ENCODE measurements at places on chromosomes 1 and 21.

DNA sequence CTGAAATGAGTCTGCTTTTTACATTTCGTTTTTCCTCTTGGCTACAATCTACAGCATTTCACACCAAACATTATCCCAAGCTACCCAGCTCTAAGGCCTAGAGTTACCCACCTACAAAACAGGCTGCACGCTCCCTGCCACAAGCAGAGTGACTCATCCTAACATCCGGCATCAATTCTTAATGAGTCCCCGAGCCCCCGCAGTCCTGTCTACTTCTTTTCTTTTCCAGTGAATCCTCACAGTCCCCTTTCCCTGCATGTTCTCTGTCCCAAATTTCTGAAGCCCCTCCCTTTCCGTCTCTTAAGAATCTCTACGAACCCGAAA, 650 bp downstream of the PCNX2 start:
- no peak for DNase-seq

- DNase-seq: no peak
Observed at GRCh38 chr1:25611843-25612242, 4.7 kb upstream of the MAN1C1 start.

- DNase-seq: no peak
Observed at GRCh38 chr1:67170751-67171573, 4.7 kb downstream of the IL23R start.

DNA sequence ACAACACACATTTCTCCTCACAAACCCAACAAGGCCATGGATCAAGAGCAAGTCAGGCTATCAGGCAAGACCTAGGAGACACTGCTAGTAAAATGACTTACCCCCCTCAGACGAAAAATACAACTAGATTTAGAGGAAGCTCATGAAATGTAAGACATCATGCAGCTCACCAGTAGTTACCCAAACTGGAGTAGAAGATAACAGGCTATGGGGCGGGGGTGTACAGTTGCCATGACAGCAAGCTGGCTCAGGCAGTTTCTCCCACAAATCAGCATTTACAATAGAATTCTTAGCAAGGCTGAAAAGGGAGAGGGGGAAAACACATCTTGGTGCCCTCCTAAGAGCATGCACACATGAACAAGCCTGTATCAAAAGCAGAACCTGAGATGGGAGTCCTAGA, 13.9 kb downstream of the TPM3 start:
- DNase-seq: no peak

GRCh38 chr1:247281001-247281574, 25.2 kb downstream of the VN1R5 start:
- DNase-seq: no peak

GRCh38 chr21:41584603-41585176, 76.7 kb upstream of the TMPRSS2 start:
- DNase-seq: no peak

DNA sequence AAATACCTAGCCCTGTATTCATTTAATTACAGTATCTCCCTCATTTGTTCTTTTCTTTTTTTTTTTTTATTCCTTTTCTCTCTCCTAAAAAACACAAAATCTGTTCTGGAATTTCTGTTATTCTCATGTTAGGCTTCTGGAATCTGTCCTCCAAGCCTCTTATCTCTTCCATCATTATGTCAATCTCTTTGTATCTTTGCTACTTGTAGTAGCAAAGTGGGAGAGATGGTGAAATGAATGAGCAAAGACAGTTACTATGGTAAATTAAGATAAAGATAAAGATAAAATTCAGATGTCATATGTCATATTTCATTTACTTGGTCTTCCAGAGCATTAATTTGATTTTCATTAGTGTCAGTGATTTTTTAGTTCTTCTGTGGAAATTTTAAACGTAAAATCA, 155.1 kb downstream of the FGGY start:
- no peak for DNase-seq

- DNase-seq: no peak
Observed at GRCh38 chr21:41962425-41962966, 8.7 kb upstream of the C2CD2 start.

DNA sequence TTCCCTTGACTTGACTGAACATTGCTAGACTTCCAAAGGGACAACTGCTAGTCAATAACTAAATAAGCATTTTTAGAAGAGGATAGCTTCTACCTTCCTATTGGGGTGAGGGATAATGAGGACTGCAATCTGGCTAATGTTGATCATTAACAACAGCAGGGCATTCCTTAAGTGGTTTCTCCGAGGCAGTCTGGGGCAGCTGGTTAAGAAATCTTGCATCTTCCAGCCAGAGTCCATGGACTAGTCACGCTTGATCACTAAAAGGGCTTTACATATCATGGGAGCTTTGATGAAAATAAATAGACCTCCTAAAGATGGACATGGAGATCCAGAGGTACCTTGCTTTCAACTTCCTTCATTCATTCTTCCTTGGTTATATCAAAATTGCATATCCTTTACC, 329.4 kb upstream of the ESRRG start:
- no peak for DNase-seq

DNA sequence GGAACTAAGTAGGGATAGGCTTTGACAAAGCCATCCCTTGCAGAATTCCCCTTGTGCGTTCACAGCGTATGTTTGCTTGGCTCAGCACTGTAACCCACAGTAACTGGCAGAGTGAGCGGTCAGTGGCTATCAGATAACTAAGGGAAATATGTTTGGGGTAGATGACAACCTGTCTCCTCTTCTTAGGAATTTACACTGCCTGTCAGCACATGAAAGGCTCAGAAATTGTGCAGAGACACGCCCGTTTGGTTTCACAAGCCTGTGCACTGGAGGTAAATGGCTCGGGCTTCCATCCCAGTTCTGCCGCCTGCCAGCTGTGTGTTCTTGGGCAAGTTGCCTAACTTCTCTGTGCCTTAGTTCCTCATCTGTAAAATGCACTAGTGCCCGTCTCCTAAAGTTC, 101.2 kb downstream of the PRDM2 start:
- DNase-seq: no peak
